ENCODE measurements at places on chromosomes 6 and 20. TPM values are rescaled to one million over a fixed set of nuclear protein-coding genes. Genes with fewer than 3 reads are reported as not detected.
A peak's percentile ranks its signal among the peaks of the same experiment; 100 is the strongest.

Gene PNPLA1
- not detected for total RNA-seq

- peak; percentile 48 for DNase-seq
These were observed 2.1 kb upstream of the CDKN1A start for GRCh38 chr6:36676141-36677058.

GRCh38 chr6:151131324-151132007 lies 108.3 kb upstream of the AKAP12 start:
- no peak for DNase-seq

DNA sequence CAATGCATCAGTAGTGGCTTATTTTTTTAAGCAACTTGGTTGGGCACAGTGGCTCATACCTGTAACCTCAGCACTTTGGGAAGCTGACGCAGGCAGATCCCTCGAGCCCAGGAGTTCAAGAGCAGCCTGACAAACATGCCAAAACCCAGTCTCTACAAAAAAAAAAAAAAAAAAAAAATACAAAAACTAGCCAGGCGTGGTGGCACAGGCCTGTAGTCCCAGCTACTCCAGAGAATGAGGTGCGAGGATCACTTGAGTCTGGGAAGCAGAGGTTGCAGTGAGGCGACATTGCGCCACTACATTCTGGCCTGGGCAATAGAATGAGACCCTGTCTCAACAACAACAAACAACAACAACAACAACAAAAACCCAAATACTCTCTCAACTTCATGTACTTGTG lies 44.7 kb upstream of the XRN2 start:
- no peak for DNase-seq

DNA sequence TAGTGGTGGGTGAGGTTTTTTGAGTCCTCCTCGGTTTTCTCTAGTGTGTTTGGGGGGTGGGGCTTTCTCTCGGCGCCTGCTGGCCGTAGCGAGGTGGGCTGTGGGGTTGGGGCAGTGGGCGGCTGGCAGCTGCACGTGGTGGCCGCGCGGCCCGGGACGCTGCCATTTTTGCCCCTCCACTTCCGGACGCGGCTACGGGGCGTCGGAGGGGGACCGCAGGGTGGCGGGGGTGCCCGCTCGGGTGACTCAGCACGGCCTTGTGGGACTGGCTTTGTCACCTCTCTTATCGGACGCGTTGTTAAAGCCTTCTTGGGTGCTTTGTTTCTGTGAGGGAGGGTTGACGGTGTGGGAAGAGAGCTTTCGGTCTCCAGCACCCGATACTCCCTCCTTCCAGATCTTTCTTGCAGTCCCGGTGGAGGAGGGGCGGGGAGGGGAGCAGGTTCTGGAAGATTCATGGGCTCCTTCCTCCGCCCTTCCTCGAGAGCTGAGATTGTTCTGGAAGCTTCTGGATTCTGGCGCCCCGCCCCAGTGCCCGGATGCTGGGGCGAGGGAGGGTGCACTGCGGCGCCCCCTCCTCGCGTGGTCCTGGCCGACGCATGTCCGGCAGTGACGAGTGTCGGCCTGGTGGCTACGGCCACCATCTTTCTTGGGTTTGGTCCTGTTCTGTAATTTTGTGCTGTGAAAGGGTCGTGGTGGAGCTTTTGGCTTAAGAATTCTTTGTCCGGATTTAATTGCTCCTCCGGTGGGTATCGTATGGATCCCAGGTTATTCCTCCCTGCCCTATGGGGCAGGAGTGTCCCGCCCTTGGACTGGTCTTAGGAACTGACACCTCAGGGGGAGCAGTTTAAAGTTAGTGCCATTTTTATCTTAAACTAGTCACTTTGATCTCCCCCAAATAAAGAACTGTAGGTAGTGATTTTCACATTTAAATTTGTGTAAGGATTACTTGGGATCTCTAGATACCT lies 719 bp downstream of the HSP90AB1 start:
- DNase-seq: peak; percentile 78

- no peak for DNase-seq
These were observed 7.9 kb downstream of the TMEM63B start for GRCh38 chr6:44135173-44135758.

GRCh38 chr20:53191957-53192356 lies 219.8 kb downstream of the TSHZ2 start:
- DNase-seq: no peak

Gene MROH8
- 5.1 TPM for total RNA-seq

Gene CST7
- total RNA-seq: not detected

GRCh38 chr6:144710207-144710606 lies 425.1 kb downstream of the UTRN start:
- peak; percentile 50 for DNase-seq

GRCh38 chr6:110828396-110828795 lies 13.1 kb upstream of the CDK19 start:
- no peak for DNase-seq

DNA sequence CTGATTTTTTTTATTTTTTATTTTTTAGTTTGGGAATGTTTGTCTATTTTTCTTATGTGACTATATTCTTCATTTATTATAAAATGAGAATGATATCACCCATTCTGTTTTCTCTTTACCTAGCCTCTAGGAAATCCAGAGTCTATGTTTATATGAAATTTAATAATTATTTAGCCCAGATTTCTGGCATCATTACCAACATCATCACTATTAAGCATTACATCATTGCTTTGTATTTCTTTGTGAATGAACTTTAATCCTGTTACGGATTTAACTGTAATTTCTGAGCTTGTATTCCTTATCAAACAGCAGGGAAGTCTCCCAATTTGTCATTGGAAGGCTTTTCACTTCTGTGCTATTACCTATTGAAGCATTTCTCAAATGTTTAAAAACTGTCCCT lies 72.7 kb upstream of the NOX3 start:
- no peak for DNase-seq

DNA sequence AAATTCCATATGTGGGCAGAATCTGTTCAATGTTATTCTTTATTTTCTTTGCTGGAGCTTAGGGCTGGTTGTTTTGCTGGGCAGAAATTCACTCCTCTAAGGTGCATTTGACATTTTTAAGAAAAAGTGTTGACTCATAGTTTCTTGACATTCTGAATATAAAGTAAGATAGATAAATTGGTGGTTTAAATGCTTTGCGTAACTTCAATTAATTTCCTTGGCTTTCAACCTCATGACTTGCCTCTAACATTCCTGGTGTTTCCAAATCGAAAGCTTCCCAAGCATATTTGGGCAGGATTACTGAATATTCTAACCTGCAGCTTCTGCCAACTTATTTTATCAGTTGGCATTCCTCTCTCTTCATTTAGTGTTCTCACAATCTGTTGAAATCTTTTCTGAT lies 718.7 kb upstream of the ADGRB3 start:
- no peak for DNase-seq

Gene ZBTB22
- total RNA-seq: 10.1 TPM

DNA sequence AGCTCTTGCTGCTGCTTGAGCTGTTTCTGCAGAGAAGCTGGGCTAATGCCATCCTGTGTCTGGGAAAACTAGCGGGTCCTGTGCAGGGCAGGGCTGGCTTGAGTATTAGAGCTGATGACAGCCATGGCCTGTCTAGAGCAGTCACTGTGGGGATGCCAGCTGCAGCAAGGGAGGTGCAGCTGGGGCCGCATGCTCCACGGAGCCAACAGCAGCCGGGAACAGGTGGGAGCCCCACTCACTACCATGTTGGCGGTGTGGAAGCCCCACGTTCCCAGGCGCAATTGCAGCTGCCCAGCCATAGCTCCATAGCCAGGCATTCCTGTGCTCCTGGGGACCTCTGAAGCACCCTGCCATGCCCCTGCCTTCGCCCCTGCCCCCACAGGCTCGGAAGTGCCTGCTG lies 212.9 kb downstream of the TFAP2C start:
- no peak for DNase-seq

Gene PSORS1C1
- total RNA-seq: 0.53 TPM

Gene BPIFB2
- total RNA-seq: not detected

DNA sequence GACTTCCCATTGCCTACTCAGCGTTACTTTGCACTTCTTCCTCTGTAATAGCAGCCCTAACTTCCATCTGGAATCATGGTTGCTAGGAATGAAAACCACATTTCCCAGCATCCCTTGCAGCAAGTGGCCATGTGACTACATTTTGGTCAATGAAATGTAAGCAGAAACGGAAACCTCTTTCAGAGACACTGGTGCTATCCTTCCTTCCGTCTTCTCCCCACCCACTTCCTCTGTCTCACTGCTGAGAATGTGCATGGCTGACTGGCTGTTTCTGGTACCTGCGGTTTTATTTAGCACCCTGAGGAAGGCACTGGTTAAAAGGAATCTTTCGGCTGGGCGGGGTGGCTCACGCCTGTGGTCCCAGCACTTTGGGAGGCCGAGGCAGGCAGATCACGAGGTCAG lies 107.4 kb downstream of the SCML4 start:
- DNase-seq: no peak

- no peak for DNase-seq
These were observed 15.1 kb upstream of the SNRPB start for GRCh38 chr20:2485661-2486060.
